Sigmoid colon (tissue), 7 donors: ENCODE measurements at places on chromosomes 6 and 20. TPM values are rescaled to one million over a fixed set of nuclear protein-coding genes. Genes with fewer than 3 reads are reported as not detected.

The POU3F2 gene
- total RNA-seq = not detected

The SLC35D3 gene
- 1.1 TPM for total RNA-seq

The PKIB gene
- total RNA-seq = 0.49 TPM

The GRM4 gene
- not detected for total RNA-seq

The ULBP3 gene
- not detected for total RNA-seq

The CLPSL2 gene
- total RNA-seq = not detected

The MRAP2 gene
- 0.16 TPM for total RNA-seq

The MROH8 gene
- total RNA-seq = 4.9 TPM

The SOBP gene
- 21.9 TPM for total RNA-seq

The PRSS16 gene
- not detected for total RNA-seq

The CST1 gene
- total RNA-seq = not detected

The LRRC1 gene
- 23.8 TPM for total RNA-seq

The TINAG gene
- not detected for total RNA-seq

The F13A1 gene
- total RNA-seq = 47.9 TPM

The INSM1 gene
- total RNA-seq = not detected

The FAM184A gene
- total RNA-seq = 5.3 TPM

The HRH3 gene
- total RNA-seq = not detected

The L3MBTL3 gene
- total RNA-seq = 4.2 TPM

The LY86 gene
- 2.7 TPM for total RNA-seq

The ANKEF1 gene
- 0.41 TPM for total RNA-seq

The C6orf132 gene
- total RNA-seq = 3.3 TPM

The MYH7B gene
- total RNA-seq = 0.54 TPM

The PLAGL2 gene
- total RNA-seq = 4.3 TPM

The APOBEC2 gene
- 0.68 TPM for total RNA-seq

The GHRH gene
- total RNA-seq = not detected

The FOXA2 gene
- total RNA-seq = not detected

The PPP1R3D gene
- 7.7 TPM for total RNA-seq

The JARID2 gene
- total RNA-seq = 6.1 TPM

The PLEKHG1 gene
- 13.2 TPM for total RNA-seq

The TREML2 gene
- not detected for total RNA-seq

The SAMD5 gene
- 1.1 TPM for total RNA-seq

The ZBTB22 gene
- total RNA-seq = 13.2 TPM

The NKX2-4 gene
- not detected for total RNA-seq

The SDCBP2 gene
- 1.2 TPM for total RNA-seq

The HLA-DOA gene
- total RNA-seq = 2.1 TPM

The TGM3 gene
- not detected for total RNA-seq

The CSNK2B gene
- total RNA-seq = 212 TPM

The ADGRF5 gene
- 7.3 TPM for total RNA-seq

The SRMS gene
- not detected for total RNA-seq

The C20orf204 gene
- 0.41 TPM for total RNA-seq

The PMEPA1 gene
- total RNA-seq = 3.9 TPM

The NOX3 gene
- not detected for total RNA-seq

The PPP1R3G gene
- 3.0 TPM for total RNA-seq

The TMEM217 gene
- 1.1 TPM for total RNA-seq

The SPAG4 gene
- total RNA-seq = 3.3 TPM

The VAPB gene
- 42.1 TPM for total RNA-seq

The DEFB132 gene
- total RNA-seq = not detected

The DACT2 gene
- total RNA-seq = 0.68 TPM
